ENCODE measurements at places on chromosomes 16 and 17.

DNA sequence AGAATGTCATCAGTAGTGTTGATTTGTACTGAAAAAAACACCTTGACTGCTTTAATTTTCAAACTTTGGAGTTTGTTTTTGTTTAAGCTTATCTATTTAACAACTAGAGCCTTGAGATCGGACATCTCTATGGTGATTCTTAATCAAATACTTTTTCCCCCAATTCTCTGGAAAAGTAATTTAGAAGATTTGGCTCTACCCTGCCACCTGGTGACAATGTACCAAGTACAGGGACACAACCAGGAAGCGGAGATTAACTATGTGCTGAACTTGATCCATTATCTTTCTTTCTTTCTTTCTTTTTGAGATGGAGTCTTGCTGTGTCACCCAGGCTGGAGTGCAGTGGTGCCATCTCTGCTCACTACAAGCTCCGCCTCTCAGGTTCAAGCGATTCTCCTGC is 30.8 kb downstream of the USP43 start:
- DNase-seq: no peak

GRCh38 chr17:71503710-71504465 is 616.9 kb upstream of the SOX9 start:
- DNase-seq: no peak

DNA sequence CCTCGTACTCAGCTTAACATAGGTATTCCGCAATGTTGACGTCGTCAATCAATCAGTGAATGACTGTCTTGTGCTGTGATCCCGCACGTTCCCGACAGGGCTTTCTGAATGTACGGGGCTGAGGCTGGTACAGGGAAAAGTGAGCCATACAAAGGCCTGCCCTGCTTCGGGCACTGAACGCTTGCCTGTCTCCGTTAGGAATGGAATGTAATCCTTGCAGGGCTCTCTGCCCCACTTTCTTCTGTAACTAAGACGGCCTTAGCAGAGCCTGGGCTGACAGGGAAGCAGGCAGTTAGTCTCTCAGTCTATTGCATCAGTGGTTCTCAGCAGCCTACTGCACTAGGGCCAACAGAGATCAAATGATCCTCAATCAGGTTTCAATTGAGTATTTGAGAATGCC is 16.2 kb upstream of the MYH3 start:
- DNase-seq: no peak

- peak; percentile 84 for DNase-seq
These were observed 1.2 kb downstream of the TMEM95 start for GRCh38 chr17:7356072-7356549.

DNA sequence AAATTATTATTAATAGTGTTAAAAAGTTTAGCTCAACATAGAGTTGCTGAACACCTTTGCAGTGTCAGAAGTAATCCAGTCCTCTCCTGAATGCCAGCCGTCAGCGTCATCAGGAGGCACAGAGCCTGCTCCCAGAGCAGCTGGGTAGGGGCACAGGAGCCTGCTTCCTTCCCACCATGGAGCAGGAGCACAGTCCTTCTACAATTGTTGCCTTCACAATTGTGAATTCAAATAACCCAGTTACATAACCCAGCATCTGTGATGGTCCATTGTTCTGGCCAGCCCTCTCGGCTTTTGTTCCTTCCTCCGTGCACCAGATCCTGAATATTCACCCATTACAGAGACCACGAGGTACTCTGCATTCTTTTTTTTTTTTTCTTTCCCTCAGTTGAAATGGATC is 393.9 kb upstream of the MAF start:
- no peak for DNase-seq

DNA sequence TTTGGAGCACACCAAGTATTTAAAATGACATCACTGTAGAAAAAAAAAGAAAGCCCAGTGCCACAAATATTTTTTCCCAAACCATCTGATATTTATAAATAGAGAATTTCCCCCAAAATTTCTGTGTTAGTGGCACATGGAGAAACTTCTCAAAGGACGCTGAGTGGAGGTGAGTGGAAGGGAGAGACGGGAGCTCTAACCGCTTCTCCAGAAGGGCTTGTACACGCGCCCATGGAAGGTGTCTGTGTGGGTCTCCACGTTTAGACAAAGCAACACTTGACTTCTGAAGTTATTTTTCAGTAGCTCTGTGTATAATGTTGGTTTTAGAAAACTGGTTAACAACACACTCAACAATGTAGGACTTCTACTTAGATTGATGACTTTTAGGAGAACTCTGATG is 1.0 kb downstream of the MYOCD start:
- no peak for DNase-seq

- no peak for DNase-seq
These were observed 57.3 kb downstream of the EPN2 start for GRCh38 chr17:19294443-19294842.

- DNase-seq: no peak
These were observed 11.8 kb downstream of the TEX14 start for GRCh38 chr17:58680038-58680369.

DNA sequence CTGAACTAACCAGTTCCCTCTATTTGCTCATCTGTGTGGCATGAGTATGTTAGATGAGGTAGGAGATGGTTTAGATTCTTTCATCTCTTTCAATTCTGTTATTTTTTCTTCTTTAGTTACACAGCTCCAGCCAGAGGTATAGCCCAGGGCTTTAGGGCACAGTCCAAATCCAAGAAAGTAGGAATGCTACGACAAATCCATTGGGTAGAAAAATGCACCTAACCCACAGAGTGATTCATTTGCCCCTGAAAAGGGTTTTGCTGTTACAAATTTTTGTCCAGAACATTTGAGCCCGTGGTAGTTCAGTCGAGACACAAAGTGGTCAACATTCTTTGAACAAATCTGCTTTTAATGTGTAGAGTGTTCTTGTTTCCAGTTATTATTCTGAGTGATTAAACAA is 250.7 kb downstream of the HS3ST3A1 start:
- DNase-seq: no peak

DNA sequence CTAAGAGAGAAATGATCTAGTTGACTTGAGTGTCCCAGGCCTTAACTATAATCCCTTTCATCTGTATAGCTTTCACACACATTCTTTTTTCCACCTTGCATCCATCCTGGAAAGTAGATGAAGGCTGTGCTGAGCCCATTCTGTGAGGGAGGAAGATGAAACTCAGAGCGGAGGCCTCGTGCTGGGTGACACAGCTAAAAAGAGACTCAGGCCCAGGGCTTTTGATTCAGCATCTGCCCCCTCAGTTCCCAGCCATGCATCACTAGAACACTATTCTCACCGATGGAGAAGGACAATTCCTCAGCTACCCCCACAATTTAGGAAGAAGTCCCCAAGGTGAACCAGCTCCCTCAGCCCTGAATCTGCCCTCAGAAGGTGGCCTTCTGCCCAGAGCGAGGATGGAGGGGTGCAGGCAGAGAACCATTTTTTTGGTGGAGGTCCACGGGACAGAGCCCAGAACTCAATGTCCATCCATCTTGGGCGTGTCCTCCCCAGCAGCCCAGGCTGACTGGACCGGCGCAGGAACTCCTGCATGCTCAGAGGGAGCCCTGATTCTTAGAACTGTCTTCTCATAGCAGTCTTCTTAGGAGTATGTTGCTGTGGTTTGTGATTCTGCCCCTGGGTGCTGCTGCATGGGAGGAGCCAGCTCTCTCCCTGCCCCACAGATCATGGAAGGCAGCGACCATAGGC is 5.8 kb upstream of the MYCBPAP start:
- no peak for DNase-seq

DNA sequence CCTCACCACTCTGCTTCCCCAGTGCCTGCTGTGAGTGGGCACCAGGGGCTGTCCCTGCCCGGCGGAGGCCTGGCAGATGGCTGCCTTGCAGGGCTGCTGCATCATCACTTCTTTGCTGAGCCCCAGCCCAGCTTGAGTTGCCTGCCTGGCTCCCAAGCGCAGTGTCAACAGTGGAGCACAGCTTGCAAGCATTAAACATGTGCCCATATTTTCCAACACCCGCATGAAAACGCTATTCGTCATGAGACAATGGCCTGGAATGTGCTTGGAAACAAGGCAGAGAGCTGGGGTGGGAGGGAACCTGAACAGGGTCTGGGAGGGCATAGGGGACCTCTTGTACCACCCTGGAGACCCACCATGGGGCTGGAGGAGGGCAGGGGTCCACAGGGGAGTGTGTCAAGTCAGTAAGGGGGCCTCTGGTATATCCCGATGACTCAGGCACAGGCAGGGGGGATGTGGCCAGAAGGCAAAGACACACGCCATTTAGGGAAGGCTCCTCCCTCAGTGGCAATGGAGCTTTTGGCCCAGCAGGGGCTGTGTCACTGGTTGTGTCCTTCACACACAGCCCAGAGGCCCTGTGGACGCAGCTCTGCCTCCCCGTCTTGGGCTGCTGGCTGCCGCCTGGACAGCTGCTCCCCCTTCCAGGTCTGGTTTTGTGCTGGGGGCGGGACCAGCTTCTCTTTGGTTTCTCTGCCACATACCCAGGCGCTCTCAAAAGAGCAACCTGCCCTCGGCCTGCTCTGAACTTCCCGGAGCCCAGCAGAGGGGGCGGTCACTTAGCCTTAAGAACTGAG is 17.4 kb upstream of the MTSS2 start:
- DNase-seq: peak; percentile 83

DNA sequence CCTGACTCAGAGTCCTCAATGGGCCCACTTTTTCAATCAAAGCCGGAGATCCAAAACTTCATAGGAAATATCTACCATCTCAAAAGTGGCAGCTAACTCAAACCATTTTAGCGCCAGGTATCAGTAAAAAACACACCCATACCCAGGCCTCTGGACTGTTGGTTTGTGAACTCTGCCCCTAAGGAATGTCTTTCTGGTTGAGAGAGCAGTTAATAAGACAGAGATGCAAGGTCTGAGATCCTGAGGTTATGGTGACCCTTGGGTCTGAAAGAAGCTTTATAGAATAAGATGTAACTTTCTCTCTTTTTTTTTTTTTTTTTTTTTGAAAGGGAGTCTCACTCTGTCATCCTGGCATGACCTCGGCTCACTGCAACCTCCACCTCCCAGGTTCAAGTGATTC is 350.5 kb downstream of the SOX9 start:
- no peak for DNase-seq

DNA sequence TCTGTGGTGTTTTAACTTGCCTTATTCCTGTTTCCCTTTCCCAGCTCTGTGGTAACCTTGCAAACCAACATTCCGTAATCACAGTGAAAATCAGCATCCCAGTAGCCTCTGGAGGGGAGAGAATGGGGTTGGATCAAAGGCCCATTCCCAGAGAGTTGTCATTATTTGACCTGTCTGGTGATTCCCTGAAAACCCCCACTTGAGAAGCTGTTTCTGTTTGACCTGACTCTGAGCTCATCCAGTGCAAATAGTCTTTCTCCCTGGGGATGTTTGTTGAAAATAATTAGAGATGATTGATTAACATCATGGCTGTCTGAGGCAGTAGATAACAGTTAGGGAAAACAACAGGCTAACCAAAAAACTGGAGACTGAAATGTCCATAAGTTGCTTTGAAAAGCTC is 3.0 kb downstream of the CACNG1 start:
- DNase-seq: no peak

DNA sequence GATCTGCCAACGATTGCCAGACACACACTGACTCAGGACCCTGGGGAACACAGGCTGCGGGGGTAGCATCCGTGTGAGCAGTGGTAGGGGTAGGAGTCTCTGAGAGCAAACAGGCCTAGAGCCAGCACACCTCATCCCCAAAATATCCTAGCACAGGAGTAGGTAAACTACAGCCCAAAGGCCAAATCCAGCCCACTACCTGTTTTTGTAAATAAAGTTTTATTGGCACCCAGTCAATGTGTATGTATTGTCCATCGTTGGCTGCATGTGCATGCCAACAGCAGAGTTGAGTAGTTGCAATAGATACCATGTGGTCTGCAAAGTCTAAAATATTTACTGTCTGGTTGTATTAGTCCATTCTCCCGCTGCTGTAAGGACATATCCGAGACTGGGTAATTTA is 55.5 kb upstream of the GPRC5B start:
- DNase-seq: no peak

DNA sequence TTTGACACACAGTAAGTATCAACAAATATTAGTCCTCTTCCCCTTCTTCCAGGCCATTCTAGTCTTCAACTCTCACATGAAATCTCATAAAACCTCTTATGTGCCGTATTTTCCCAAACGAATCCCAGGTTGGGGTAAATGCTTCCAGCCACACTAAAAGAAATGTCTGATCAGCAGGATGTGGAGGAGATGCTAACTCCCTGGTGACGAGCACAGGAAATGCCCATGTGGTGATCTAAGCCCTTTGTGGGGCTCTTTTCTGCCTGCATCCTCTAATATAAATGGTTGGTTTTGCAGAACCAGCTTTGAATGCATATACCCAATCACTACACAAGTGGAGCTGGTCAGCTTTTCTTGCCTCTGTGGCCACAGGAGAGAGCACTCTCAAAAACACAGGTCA is 498.2 kb upstream of the ERCC4 start:
- no peak for DNase-seq

DNA sequence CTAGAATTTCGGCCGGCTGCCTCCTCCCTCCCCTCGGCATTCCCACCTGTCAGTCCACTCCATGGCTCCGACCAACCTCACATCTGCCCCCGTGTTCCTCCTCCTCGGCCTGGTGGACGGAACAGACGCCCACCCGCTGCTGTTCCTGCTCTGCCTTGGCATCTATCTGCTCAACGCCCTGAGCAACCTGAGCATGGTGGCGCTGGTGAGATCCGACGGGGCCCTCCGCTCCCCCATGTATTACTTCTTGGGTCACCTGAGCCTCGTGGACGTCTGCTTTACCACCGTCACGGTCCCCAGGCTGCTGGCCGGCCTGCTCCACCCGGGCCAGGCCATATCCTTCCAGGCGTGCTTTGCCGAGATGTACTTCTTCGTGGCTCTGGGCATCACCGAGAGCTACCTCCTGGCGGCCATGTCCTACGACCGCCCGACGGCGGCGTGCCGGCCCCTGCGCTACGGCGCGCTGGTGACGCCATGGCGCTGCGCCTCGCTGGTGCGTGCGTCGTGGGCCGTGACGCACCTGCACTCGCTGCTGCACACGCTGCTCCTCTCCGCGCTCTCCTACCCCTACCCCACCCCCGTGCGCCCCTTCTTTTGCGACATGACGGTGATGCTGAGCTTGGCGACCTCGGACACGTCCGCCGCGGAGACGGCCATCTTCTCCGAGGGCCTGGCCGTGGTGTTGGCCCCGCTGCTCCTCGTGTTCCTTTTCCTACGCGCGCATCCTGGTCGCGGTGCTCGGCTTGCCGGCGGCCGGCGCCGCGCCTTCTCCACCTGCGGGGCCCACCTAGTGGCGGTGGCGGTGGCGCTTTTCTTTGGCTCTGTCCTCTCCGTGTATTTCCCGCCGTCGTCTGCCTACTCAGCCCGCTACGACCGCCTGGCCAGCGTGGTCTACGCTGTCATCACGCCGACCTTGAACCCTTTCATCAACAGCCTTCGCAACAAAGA is at the start of gene OR3A2:
OR3A2 (minus strand) TSS at position 440 of the 948 bp plus-strand sequence.
- DNase-seq: no peak

GRCh38 chr17:45964634-45965033 is 34.4 kb upstream of the STH start:
- DNase-seq: no peak

GRCh38 chr17:43469145-43469544 is 14.6 kb upstream of the DHX8 start:
- DNase-seq: no peak

- DNase-seq: no peak
These were observed 6.6 kb downstream of the ENDOV start for GRCh38 chr17:80421381-80422090.

- DNase-seq: no peak
These were observed 7.6 kb downstream of the RCVRN start for GRCh38 chr17:9897372-9897968.

Measured in femur (tissue), 1 donor.